T-helper 2 cell treated with Interferon-gamma antibody and Interleukin-4, amounts not matched to agents 5 μg/mL and 100 μg/mL, for 36 hours (primary cell): ENCODE measurements at places on chromosomes 12 and 14.

- DNase-seq = no peak
These were observed 124.8 kb downstream of the NPAS3 start for GRCh38 chr14:33063521-33063920.

- DNase-seq = no peak
These were observed 51.9 kb upstream of the SMCO2 start for GRCh38 chr12:27394676-27395075.

DNA sequence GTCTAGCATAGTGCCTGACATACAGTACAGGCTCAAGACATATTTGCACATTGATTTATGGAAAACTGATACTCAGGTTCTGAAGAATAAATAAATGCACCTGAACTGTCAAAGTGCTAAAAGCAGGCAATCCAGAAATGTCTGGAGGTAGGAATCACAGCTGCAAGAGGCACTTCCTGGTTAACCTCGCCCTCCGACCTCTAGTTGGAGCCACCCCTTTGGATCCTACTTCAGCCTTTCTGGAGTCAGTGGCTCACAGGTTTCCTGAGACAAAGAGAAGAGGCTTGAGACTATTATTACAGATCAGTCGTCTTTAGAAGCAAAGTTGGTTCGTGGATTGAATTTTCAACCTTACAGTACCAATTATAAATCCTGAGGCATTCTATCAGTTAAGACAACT is 13.0 kb downstream of the TCP11L2 start:
- no peak for DNase-seq

- DNase-seq = no peak
These were observed 79.9 kb downstream of the PHLDA1 start for GRCh38 chr12:75951399-75952278.

- no peak for DNase-seq
These were observed 63.1 kb downstream of the C14orf132 start for GRCh38 chr14:96102081-96102856.

DNA sequence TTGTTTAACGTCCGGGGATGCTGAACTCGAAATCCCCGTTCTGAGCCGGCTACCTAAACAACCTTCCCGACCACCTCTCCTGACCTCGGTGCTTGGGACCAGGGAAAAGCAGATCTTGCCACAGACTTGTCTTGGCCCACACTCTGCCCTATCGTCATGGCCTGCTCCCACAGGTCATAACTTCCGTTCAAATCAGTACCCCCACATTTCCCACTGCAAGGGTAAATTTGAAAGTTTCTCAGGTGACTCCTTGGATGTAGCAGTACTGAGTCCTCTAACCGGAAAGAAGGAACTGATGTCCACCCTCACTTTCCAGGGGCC is 612 bp upstream of the RBM23 start:
- DNase-seq = no peak

GRCh38 chr12:95408201-95408600 is 65.8 kb upstream of the METAP2 start:
- DNase-seq = no peak

DNA sequence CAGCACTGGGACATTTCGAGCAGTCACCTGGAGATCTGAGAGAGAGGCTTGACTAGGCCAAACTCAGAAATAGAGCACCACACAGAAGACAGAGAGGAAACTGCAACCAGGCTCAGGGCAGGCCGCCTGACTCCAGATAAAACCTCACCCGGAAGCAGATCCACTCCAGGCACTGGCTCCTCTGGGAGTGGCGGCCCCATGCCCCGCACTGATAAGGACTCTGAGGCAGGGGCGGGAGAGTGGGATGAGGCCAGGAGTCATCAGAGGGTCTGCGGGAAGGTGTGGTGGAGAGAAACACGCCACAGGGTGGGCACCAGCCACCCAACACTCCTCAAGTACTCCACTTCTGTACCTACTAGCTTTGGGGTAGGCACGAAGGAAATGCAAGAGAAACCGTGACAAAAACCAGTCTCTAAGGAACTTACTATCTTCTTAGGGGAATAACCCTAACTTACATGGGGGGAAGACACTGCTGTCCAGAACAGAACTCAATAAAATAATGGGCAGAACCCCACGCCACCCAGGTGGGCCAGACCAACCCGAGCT is 71.3 kb downstream of the CHGA start:
- DNase-seq = no peak

GRCh38 chr12:93139028-93139665 is 210.1 kb upstream of the EEA1 start:
- no peak for DNase-seq

GRCh38 chr12:33771889-33772288 is 250.4 kb upstream of the ALG10 start:
- no peak for DNase-seq

GRCh38 chr12:52877242-52877641 is 27.6 kb downstream of the KRT8 start:
- DNase-seq = no peak

DNA sequence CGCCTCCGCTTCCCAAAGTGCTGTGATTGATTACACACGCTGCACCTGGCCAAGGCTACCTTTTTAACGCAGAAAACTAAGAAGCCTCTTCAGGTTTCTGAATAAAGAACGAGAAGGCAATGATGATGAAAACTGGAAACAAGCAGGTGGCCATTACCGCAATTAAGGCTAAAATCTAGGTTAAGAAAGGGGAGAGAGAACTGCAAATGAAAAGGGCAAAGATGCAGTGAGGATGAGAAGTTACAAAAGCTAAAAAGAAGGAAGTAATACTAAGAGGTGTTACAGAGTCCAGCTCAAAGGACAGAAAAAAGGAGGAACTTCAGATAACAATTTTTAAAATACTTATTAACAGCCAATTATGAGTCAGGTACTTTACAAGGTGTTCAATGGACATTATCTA is 79.7 kb downstream of the DUSP16 start:
- DNase-seq = no peak

- DNase-seq = no peak
These were observed 697 bp upstream of the HOXC5 start for GRCh38 chr12:54032086-54032619.

- DNase-seq = no peak
These were observed 5.1 kb upstream of the MED13L start for GRCh38 chr12:116282371-116283286.

GRCh38 chr12:131473741-131474709 is 236.9 kb upstream of the SFSWAP start:
- DNase-seq = no peak

DNA sequence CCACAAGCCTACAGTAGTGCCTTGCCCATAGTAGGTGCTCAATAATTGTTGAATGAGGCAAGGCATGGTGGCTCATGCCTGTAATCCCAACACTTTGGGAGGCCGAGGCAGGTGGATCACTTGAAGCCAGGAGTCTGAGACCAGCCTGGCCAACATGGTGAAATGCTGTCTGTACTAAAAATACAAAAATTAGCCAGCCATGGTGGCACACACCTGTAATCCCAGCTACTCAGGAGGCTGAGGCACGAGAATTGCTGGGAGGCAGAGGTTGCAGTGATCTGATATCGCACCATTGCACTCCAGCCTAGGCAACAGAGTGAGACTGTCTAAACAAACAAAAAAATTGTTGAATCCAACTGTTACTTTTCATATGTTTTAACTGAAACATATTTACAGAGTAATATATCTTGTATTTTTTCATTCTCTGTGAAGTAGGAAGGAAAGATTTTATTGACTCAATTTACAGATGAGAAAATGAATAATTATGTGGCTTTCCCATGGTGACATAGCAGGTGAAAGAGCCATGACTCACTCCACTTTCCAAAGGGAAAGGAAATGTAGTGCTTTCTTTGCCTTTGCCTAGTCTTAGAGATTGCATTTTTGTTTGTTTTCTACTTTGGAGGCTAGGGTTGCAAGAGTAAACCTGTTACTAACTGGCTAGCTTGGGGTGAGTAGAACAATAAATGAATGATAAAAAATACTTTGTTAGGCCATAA is 95.4 kb upstream of the SLC38A4 start:
- DNase-seq = no peak

DNA sequence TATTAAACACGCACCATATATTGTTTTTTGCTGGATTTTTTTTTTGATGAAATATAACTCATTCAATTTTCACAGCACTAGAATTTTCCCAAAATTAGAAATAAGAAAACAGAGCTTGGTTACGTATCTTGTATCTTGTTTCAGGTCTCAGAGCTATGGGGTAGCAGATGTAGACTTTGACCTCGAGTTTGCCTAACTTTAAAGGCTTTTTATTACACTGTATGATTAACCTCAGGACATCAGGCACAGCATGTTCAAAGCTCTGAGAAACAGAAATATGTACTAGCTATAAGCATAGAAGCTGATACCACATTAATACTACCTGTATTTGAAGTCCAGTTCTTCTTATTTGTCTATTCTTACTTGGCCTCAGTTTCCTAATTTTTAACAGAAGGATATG is 171.9 kb upstream of the KITLG start:
- DNase-seq = no peak

DNA sequence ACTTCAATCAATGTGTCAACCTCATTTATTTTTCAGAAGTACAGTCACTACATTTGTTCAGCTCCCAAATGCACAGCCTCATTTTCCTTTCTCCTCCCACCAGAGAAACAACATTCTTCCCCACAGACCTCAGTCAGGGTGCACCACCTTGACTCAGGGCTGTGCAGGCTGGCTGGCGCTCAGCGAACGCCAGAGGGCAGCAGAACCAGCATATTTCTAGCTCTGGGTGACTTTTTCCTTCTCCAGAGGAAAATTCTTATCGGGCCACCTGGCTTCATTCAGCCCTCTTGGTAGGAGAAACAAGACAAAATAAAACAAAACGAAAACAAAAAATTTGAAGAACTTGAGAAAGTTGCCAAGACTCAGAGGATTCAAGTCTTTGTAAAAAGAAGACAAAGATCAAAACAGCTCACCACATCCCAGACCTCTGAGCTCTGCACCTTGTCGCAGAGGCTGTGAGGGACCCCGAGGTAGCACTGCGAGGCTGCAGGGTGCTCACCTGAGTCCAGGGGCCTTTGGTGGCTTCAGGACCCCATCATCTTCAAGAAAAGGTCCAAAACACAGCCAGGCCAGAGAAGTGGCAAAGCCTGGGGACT is 33.7 kb downstream of the PAH start:
- no peak for DNase-seq

DNA sequence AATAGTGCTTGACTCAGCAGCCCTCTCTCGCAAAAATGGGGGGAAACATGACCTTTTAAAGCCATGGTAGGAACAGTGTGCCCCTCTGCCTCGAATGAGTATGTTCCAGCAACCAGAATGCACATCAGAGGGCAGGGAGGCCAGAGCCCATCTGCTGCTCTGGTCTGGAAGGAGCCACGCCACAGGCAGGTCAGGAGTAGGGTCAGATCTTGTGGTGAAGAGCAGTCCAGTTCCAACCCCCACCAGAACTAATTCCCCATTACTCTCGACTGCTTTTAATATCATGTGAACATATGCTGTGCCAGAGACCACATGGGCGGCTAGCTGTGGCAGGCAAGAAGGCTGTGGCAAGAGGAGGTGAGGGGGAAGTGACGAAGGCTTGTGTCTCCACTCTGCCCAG is 34.6 kb upstream of the TMX1 start:
- DNase-seq = no peak

DNA sequence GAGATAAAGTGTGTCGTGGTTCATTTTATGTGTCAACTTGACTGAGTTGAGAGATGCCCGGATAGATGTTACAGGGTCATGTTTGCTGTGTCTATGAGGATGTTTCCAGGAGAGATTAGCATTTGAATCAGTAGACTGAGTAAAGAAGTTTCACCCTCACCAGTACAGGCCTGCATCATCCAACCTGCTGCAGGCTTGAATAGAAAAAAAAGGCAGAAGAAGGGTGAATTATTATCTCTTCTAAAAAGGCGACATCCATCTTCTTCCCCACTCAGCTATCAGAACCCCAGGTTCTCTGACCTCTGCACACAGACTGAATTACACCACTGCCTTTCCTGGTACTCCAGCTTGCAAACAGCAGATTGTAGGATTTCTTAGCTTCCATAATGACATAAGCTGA is 1293.7 kb upstream of the FLRT2 start:
- no peak for DNase-seq

- peak; percentile 23 for DNase-seq
These were observed 1.1 kb downstream of the NUMB start for GRCh38 chr14:73457041-73457923.

DNA sequence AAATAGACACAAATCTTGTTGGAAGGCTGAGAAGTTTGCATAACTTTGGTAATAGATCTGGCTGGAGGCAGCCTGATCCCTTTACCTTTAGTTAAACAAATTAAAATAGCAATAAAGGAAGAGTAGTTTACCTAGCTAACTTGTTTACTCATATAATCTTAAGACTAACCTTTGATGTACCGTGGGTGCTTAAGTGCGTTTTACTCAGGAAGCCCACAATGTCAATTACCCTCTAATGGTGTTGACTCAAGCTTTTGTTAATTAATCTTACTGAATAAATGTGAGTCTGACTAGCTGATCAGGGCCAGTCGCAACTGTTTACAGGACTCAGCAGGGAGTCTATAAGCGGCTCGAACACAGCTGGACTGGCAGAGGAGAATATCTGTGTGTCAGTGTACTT is 51.5 kb downstream of the FAR2 start:
- no peak for DNase-seq

- no peak for DNase-seq
These were observed 134.1 kb upstream of the KRAS start for GRCh38 chr12:25384893-25385248.

- no peak for DNase-seq
These were observed 41.8 kb downstream of the ARF6 start for GRCh38 chr14:49934646-49935045.

- no peak for DNase-seq
These were observed 78.8 kb upstream of the EVL start for GRCh38 chr14:99986396-99986795.

- DNase-seq = no peak
These were observed 70.6 kb downstream of the KIF21A start for GRCh38 chr12:39372204-39372925.

GRCh38 chr14:85279407-85279806 is 250.5 kb upstream of the FLRT2 start:
- no peak for DNase-seq

- no peak for DNase-seq
These were observed 66.2 kb upstream of the PTGR2 start for GRCh38 chr14:73785336-73785833.

- no peak for DNase-seq
These were observed 220.2 kb downstream of the SLC41A2 start for GRCh38 chr12:104737791-104738301.

DNA sequence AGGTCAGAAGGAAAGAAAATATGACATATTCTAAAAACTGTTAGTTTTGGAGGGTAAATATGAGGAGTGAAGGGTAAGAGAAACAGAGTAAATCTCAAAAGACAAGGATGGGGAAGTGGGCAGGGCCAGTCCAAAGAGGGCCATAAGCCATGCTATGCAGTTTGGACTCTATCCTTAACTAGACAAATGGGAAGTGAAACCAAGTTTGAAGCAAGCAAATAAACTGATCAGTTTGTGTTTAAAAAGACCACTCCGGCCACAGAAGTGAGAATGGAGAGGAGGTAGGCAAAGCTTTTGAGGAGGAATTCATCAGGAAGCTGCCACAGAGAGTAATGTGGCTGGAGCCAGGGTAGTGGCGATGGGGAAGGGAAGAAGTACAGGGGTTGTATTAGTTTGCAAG is 37.5 kb upstream of the DAAM1 start:
- no peak for DNase-seq
